ENCODE measurements at places on chromosomes 2 and 18. TPM values are rescaled to one million over a fixed set of nuclear protein-coding genes. Genes with fewer than 3 reads are reported as not detected.

GRCh38 chr2:51490576-51491234, 458.8 kb upstream of the NRXN1 start:
- no peak for DNase-seq

DNA sequence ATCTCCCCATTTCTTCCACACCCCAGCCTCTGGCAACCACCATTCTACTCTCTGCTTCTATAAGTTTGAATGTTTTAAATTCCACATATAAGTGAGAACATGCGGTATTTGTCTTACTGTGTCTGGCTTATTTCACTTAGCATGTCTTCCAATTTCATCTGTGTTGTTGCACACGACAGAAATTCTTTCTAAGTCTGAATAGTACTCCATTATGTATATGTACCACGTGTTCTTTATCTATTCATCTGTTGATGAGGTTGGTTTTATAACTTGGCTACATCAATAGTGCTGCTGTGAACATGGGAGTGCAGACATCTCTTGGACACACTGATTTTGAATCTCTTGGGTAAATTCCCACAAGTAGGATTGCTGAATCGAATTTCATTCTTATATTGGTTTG, 31.8 kb upstream of the MTX2 start:
- DNase-seq = no peak

The SERPINB7 gene
- total RNA-seq = not detected

- DNase-seq = no peak
Measured at GRCh38 chr2:195646424-195646823, 10.6 kb upstream of the SLC39A10 start.

DNA sequence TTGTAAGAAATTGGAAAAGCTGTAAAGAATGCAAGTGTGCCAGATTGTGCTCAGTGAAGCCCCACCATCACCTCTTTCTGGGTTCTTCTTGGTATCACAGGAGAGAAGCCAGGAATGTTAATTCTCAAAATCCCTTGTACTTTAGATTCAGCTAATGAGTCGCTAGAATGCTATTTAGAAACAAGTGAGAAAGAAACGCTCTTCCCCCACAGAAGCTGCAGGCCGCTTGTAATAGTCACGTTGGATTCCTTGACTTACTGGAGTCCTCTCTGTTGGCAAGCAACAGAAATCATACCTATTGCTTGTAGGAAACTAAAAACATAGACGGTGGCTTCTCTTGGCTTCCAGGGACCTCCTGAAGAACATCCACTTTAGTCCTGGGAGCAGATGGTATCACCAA, 375.6 kb upstream of the LRATD1 start:
- DNase-seq = no peak

DNA sequence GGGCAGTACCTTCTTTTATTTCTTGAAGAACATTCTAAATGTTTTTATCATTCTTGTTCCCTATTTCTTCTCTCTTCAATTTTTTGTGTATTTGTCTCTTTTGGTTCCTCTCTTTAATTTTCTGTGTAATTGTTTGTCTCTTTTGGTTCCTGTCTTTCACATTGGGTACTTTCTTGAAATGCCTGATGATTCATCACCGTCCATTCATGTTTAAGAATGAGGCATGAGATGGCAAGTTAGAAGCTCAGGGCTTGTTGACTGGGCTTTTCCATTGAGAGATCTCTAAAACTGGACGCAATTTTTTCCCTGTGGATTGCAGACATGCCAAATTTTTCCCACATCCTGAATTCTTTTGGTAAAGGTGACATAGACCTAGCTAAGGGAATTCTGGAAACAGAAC, 33.7 kb upstream of the IL1R2 start:
- no peak for DNase-seq

GRCh38 chr18:22465859-22466457, 48.2 kb upstream of the CTAGE1 start:
- no peak for DNase-seq

GRCh38 chr2:105274046-105274445, 32.5 kb downstream of the GPR45 start:
- DNase-seq = no peak

The FOXD4L1 gene
- total RNA-seq = 0.68 TPM

GRCh38 chr2:55810622-55811020, 113.0 kb downstream of the EFEMP1 start:
- DNase-seq = no peak

- DNase-seq = no peak
Measured at GRCh38 chr18:79697976-79698375, 18.4 kb downstream of the CTDP1 start.

The C2orf80 gene
- total RNA-seq = not detected

The EML6 gene
- total RNA-seq = 7.9 TPM

- no peak for DNase-seq
Measured at GRCh38 chr2:96881349-96882195, 11.7 kb upstream of the SEMA4C start.

The DES gene
- total RNA-seq = 7.6 TPM
